Activated naive CD8-positive, alpha-beta T cell treated with anti-CD3 and anti-CD28 coated beads, Interleukin-2, amount 50 U/mL, for 16 hours (primary cell): ENCODE measurements at places on chromosomes 3 and 15.

- no peak for DNase-seq
Measured at GRCh38 chr3:140857993-140858392, 83.6 kb upstream of the SLC25A36 start.

- no peak for DNase-seq
Measured at GRCh38 chr3:32432711-32433530, 41.3 kb downstream of the CMTM7 start.

- DNase-seq: no peak
Measured at GRCh38 chr3:88044411-88044810, 14.4 kb downstream of the CGGBP1 start.

- DNase-seq: no peak
Measured at GRCh38 chr3:72977060-72977808, 19.4 kb upstream of the PPP4R2 start.

DNA sequence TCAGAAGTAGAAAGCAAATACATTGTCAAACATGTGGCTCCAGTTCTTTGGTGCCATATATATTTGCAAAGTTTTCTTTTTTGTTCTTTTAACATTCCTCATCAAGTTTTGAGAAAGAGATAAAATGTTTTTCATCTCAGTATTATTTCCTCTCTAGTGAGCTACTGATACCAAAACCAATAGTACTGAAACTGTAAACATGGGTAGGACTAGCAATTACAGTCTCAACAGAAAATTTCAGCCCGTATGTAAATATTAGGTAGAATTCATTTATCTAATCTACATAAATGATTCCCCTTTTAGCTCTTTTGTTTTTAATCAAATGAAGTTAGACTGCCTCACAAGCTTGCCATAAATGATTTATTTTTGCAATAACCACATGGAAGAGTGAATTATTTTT lies 21.4 kb downstream of the SECISBP2L start:
- no peak for DNase-seq

DNA sequence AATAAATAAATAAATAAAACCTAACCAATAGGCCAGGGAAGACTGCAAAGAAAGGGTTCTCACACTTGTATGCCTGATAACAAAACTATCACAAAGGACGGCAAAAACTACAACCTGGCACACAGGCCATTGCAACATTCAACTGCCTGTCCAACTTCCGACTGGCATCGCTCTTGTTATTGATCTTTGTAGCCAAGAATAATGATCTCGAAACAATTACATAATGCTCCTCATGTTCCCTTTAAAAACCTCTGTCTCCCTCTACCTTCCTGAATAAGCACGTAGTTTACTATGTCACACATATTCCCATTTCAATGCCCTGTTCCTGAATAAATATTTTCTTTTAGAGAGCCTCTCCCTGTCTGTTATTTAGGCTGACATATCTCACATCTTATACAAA lies 74.3 kb downstream of the B3GNT5 start:
- DNase-seq: no peak
